ENCODE measurements at places on chromosomes 2 and 18.

DNA sequence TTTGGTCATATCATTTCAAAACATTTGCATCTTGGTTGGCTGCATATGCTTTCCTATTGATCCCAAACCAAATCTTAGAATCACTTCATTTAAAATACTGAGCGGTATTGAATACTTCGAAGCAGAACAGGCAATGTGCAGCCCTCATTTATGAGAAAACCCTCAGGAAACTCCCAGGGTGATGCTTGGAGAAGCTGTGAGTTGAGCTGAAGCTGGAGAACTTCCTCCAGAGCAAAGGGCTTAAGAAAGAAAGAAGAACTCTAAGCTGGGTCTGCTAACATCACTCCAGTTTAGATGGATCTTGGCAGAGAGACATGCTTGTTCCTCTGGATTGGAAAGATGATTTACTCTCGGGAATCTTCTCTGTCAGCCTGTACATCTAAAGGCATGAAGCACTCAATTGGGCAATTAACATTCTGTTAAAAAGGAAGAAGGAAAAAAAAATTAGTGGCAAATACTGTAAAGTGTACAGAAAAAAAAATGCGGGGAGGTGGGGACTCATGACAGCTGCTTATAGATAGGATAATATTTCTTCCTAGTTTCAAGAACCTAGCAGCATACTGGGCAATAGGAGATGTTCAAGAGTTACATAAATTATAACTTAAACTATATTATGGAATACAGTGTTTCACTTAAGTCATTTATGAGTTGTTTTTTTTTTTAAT is 49.5 kb downstream of the ATIC start:
- DNase-seq, result no peak

- DNase-seq, result no peak
These were observed 22.5 kb upstream of the RAB27B start for GRCh38 chr18:54805571-54806334.

GRCh38 chr2:25280051-25280687 is 61.6 kb downstream of the DNMT3A start:
- DNase-seq, result no peak

GRCh38 chr2:85695121-85695520 is 963 bp downstream of the GNLY start:
- no peak for DNase-seq

GRCh38 chr2:20635675-20636584 is 15.0 kb downstream of the HS1BP3 start:
- DNase-seq, result peak; percentile 91

DNA sequence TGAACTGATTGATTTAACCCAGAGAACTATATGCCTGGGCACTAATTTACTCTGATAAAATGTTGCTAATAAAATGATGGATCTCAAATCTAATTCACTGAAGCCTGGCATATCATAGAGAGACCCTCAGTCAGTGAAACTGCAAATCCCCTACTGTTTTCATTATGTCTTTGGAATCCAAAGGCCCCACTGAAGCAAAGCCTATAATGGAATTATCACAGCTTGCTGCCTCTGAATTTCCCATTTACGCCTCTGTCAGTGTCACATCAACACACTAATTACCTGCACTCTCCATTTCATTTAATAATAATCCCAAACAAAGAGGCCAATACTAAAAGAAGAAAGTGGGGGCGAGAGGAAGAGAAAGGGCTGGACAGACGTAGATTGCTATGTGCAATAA is 470.9 kb downstream of the MBD2 start:
- DNase-seq, result no peak

- DNase-seq, result no peak
These were observed 334.3 kb downstream of the DYSF start for GRCh38 chr2:71787476-71788185.
